ENCODE measurements at places on chromosomes 6 and 20.
A peak's percentile ranks its signal among the peaks of the same experiment; 100 is the strongest.

DNA sequence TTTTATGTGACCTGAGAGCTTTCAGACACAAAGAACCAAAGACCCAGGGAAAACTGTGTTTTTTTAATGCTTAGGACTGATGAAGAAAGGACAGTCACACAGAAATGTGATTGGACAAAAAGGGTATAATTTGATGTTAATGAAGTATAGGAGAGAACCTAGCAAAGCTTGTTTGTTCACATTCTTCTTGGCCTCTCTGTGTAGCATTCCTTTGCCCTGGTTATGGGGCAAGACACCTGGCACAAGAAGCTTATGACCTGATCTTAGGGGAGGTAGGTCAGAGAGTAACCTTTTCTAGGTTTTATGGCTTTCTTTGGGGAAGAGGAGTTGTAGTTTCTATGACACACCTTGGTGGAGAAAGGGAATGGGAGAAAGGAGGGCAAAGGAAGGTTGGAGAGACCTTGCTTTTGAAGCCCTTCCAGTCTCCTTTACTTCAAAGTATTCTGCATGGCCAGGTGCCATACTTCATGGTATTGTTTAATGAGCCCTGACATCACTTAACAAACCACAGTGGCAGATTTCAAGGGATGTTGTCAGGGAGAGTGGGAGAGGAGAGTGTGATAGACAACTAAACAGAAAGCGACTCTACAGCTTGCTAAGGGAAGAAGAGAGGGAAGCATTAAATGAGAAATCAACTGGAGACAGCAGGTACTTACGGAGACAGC lies 701.8 kb upstream of the FLRT3 start:
- H3K4me3 ChIP-seq: no peak overlapping the region
- H3K36me3 ChIP-seq: no peaks in the 10 kb centered on the region

GRCh38 chr6:167469672-167470071 lies 144.8 kb downstream of the TTLL2 start:
- no peak overlapping the region for H3K27ac ChIP-seq
- no peak overlapping the region for H3K4me3 ChIP-seq
- no peaks in the 10 kb centered on the region for H3K4me1 ChIP-seq
- no peak for DNase-seq

- no peak for DNase-seq
- H3K36me3 ChIP-seq: no peaks in the 10 kb centered on the region
- H3K27me3 ChIP-seq: peaks cover 17% of the 10 kb centered on the region
- no peak within 1 kb of the TSS for H3K27ac ChIP-seq
These were observed at the start of gene TMEM239 for GRCh38 chr20:2816030-2816582. TSS of gene TMEM239 (plus strand) at chr20:2816364. CDS start at chr20:2816555, 191 bp downstream.

DNA sequence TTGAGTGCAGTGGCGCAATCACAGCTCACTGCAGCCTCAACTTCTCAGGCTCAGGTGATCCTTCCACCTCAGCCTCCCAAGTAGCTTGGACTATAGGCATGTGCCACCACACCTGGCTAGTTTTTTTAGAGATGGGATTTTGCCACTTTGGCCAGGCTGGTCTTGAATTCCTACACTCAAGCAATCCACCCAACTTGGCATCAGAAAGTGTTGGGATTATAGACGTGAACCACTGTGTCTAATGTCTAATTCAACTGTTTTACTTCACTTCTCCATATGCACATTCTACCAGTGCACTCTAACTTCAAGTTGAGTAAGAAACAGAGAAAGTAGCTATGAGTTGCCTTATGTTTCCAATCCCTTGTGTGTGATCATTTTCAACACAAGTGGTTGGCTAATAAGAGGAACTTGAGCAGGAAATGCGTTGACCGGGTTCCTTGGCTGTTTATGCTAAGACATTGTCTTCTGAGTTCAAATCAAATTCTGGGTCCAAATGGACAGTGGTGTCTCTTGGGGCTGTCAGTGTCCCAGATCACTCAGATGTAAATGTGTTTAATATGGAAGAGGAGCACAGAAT lies 23.9 kb downstream of the ZNF337 start:
- peaks cover 18% of the 10 kb centered on the region for H3K4me1 ChIP-seq
- H3K27ac ChIP-seq: no peak overlapping the region
- no peak for DNase-seq

DNA sequence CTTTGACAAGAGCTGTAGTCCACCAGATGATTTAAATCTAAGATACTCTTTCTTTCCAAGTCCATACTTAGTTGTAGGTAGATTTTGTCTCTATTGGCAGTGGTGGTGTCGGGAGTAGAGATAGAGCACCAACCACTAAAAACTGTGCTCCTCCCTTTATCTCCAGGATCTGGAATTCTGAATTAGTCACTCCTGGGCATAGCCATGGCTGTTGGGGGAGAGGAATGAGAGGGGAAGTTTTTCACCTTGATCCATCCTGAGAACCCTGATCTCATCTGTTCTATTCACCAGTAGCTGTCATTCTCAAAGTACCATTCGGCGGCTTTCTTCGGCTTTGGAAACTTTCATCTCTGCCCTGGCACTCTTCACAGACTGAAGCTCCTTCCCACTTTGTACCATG lies 35.6 kb upstream of the NKX2-4 start:
- H3K4me3 ChIP-seq: no peak overlapping the region
- no peaks in the 10 kb centered on the region for H3K36me3 ChIP-seq
- H3K27ac ChIP-seq: peak overlapping the region; percentile 20
- H3K4me1 ChIP-seq: peaks cover 33% of the 10 kb centered on the region
- no peaks in the 10 kb centered on the region for H3K27me3 ChIP-seq

DNA sequence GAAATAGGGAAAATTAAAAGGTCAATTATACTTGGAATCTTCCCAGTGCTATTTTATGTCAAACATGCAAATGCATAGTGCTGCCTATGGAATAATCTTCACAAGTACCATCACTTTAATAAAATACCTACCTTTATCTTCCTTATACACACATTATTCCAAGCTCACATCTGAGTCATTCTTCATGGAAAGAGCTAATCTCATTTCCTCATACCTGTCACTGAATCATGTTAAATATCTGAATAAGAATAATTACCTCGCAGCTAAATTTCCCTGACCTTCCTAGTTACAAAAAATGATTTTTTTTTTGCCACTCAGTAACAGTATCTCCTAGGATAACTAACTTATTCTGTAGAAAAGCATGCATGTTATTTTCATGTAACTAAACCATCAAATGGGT lies 661.4 kb upstream of the HS3ST5 start:
- H3K4me3 ChIP-seq: no peak overlapping the region
- H3K27me3 ChIP-seq: no peaks in the 10 kb centered on the region
- no peak for DNase-seq
- H3K36me3 ChIP-seq: no peaks in the 10 kb centered on the region

- H3K4me3 ChIP-seq: peak overlapping the region; percentile 100
- no peaks in the 10 kb centered on the region for H3K36me3 ChIP-seq
- no peak for DNase-seq
These were observed 3.8 kb downstream of the TSHZ2 start for GRCh38 chr20:52975803-52976531.

DNA sequence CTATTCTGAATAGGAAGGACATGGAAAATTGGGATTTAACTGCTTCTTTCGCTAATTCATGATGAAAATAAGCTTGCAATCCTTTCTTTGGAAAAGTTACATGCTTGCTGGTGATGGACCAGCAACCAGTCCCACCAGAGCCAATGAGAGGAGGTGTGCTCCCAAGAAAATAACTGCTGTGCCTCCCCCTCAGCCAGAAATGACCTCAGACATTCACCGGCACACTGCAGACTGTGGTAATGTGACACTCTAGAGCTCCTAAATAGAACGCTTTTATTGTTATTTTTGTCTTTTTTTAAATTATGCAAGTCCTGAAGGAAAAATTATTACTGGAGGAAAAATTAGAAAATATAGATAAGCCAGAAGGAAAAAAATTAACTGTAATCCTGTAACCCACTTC lies 2.6 kb downstream of the PYGB start:
- H3K27me3 ChIP-seq: no peaks in the 10 kb centered on the region
- no peak overlapping the region for H3K27ac ChIP-seq
- peaks cover 29% of the 10 kb centered on the region for H3K4me1 ChIP-seq

GRCh38 chr6:121848523-121849255 lies 413.2 kb downstream of the GJA1 start:
- peaks cover 7% of the 10 kb centered on the region for H3K4me1 ChIP-seq
- H3K36me3 ChIP-seq: no peaks in the 10 kb centered on the region
- no peak overlapping the region for H3K4me3 ChIP-seq
- H3K27me3 ChIP-seq: no peaks in the 10 kb centered on the region
- DNase-seq: no peak
- H3K27ac ChIP-seq: no peak overlapping the region

- no peaks in the 10 kb centered on the region for H3K4me1 ChIP-seq
- no peaks in the 10 kb centered on the region for H3K36me3 ChIP-seq
- H3K27ac ChIP-seq: no peak overlapping the region
- no peaks in the 10 kb centered on the region for H3K27me3 ChIP-seq
- peak; percentile 25 for DNase-seq
- no peak overlapping the region for H3K4me3 ChIP-seq
These were observed 18.1 kb upstream of the ZBP1 start for GRCh38 chr20:57638173-57638894.

GRCh38 chr20:44720621-44720996 lies 5.4 kb downstream of the CCN5 start:
- peak overlapping the region; percentile 29 for H3K4me3 ChIP-seq
- H3K27me3 ChIP-seq: no peaks in the 10 kb centered on the region
- peaks cover 39% of the 10 kb centered on the region for H3K4me1 ChIP-seq
- H3K36me3 ChIP-seq: no peaks in the 10 kb centered on the region
- DNase-seq: peak; percentile 93

DNA sequence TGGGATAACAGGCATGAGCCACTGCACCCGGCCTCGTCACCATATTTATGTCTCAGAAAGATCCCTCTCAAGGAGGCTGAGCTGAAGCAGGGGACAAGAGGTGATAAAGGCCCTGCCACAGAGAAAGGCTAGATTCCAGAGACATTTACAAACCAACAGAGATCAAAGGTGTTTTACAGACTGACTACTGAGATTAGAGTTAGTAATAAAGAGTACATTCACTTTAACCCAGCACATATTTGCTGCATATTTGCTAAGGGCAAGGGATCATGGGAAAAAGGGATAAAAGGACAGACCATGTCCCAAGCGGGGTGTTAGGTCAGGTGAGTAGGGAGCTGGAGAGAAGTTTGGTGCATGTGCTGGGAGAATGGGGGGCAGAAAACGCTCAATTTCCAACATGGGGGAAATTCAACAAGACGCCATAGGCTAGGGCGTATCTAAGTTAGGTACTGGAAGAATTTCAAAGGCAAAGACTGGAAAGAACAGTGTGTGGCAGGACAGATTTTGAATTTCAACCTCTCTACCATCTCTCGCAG lies 43.8 kb upstream of the SEC63 start:
- no peak overlapping the region for H3K27ac ChIP-seq
- H3K36me3 ChIP-seq: no peaks in the 10 kb centered on the region
- no peaks in the 10 kb centered on the region for H3K27me3 ChIP-seq
- H3K4me3 ChIP-seq: no peak overlapping the region
- DNase-seq: no peak

DNA sequence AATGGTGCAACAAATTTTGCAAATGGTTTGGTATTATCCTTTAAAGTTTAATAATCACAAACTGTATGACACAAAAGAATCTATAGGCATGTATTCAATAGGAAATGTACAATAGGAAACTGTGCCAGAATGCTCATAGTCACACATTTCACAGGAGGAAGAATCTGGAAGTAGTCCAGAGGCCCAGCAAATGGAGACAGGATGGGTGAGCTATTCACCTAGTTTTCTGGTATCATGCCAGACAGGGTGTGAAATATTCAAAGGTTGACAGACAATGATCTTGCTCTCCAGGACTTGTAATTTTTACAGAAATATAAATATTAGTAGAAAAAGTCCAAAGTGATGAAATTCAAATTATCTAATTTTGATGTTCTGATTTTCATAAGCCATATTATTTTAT lies 520.1 kb upstream of the IMPG1 start:
- H3K4me3 ChIP-seq: no peak overlapping the region
- H3K4me1 ChIP-seq: no peaks in the 10 kb centered on the region
- H3K27me3 ChIP-seq: no peaks in the 10 kb centered on the region
- H3K36me3 ChIP-seq: no peaks in the 10 kb centered on the region

DNA sequence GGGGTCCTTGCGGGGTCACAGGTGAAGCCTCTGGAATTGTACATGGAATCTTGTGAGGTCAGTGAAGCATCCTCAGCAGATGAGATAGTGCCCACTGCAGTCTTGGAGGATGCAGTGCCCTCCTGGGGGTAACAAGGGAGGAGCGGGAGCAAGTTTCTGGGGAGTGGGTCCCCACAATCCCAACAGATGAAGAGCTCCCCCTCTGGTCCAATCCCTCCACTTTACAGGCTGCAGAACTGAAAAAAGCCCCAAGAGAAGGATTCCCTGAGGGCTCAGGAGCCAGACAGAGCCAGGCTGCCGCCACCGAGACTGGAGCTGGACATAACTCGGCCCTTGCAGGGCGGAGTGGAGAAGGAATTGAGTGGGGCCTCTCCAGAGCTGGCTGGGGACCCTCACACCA lies 52.4 kb downstream of the TTI1 start:
- H3K27me3 ChIP-seq: no peaks in the 10 kb centered on the region
- H3K4me1 ChIP-seq: no peaks in the 10 kb centered on the region
- no peak overlapping the region for H3K27ac ChIP-seq

GRCh38 chr6:51299621-51300380 lies 481.1 kb downstream of the TFAP2B start:
- no peaks in the 10 kb centered on the region for H3K36me3 ChIP-seq
- no peak for DNase-seq
- H3K4me3 ChIP-seq: no peak overlapping the region
- no peaks in the 10 kb centered on the region for H3K4me1 ChIP-seq

DNA sequence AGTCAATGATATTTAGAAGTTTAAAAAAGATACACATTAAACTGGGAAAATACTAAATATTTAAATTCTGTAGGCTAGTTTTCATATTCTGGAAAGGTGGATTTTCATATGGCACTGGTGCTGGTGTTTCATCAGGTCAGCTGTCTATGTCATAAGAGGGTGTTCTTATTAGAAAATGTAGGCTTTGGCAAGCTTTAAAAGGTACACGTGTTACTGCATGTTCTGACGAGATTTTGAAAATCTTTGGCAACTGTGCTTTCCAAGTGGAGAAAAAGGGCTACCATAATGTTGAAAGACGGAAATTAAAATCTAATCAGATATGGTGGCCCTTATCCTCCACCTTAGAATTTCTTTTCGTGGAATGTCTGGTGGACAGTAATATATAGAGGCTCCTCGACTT lies 30.0 kb downstream of the SLC22A3 start:
- H3K4me3 ChIP-seq: no peak overlapping the region
- no peaks in the 10 kb centered on the region for H3K27me3 ChIP-seq
- H3K36me3 ChIP-seq: no peaks in the 10 kb centered on the region

GRCh38 chr6:46129291-46129628 lies 529 bp upstream of the ENPP4 start:
- no peak for DNase-seq
- H3K36me3 ChIP-seq: no peaks in the 10 kb centered on the region
- H3K4me1 ChIP-seq: no peaks in the 10 kb centered on the region
- H3K27me3 ChIP-seq: peaks cover 31% of the 10 kb centered on the region

- peaks cover 19% of the 10 kb centered on the region for H3K36me3 ChIP-seq
- no peak overlapping the region for H3K4me3 ChIP-seq
- H3K27ac ChIP-seq: no peak overlapping the region
- H3K4me1 ChIP-seq: no peaks in the 10 kb centered on the region
- no peaks in the 10 kb centered on the region for H3K27me3 ChIP-seq
- no peak for DNase-seq
These were observed 46.0 kb downstream of the AFDN start for GRCh38 chr6:167872538-167873210.

GRCh38 chr6:14889611-14890593 lies 356.0 kb upstream of the JARID2 start:
- no peak overlapping the region for H3K27ac ChIP-seq
- H3K36me3 ChIP-seq: no peaks in the 10 kb centered on the region
- no peak overlapping the region for H3K4me3 ChIP-seq
- DNase-seq: no peak
- no peaks in the 10 kb centered on the region for H3K4me1 ChIP-seq

All from GM23248 (cell line).